ENCODE measurements at places on chromosomes 13 and 19.
A peak's percentile ranks its signal among the peaks of the same experiment; 100 is the strongest.

GRCh38 chr13:114065141-114065925 lies 67.1 kb downstream of the RASA3 start:
- peak; percentile 80 for DNase-seq

GRCh38 chr19:27876976-27877512 lies 1335.9 kb downstream of the UQCRFS1 start:
- DNase-seq: no peak

- DNase-seq: no peak
Measured at GRCh38 chr13:25840261-25840660, 211.6 kb downstream of the SHISA2 start.

DNA sequence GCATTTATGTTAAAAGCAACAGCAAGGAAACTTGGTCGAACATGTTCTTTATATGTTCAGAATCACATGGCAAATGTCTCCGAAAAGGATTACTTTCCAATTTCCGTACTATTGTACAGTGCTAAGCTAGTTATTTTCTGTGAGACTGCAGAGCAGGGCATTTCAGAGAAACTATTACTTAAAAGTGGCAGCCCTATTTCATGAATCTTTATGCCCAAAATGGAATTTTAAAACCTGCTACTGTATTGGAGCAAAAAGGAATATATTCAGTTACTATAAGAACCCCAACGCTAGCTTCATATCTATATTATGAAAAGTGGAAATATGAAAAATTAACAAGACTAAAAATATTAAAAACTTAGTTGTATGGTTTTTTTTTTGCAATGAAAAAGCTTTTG lies 2.2 kb upstream of the KLF5 start:
- DNase-seq: no peak

GRCh38 chr19:52219611-52220010 lies 29.8 kb downstream of the PPP2R1A start:
- DNase-seq: no peak

DNA sequence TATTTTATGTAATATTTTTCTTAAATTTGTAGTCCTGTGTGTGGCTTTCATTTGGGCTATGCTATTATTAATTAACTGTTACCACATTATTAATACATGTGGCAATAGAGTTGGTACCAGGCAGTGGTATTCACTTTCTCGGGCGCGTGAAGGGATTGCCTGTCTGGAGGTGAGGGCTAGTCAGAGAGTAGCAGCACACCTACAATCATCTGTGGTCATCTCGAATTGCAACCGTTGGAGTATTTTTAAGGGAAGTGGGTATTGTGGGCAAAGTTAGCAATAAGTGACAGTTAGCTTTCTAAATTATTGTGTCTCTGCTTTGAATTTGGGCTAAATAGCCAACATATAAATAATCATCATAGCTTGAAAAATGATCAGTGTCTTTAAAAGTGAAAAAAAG lies 20.0 kb upstream of the GPR18 start:
- DNase-seq: no peak

- DNase-seq: no peak
Measured at GRCh38 chr19:29576046-29576606, 30.0 kb upstream of the POP4 start.

- DNase-seq: no peak
Measured at GRCh38 chr13:103275722-103276121, 209.5 kb upstream of the SLC10A2 start.

- no peak for DNase-seq
Measured at GRCh38 chr19:47228937-47229675, 1.9 kb downstream of the BBC3 start.

- DNase-seq: no peak
Measured at GRCh38 chr13:45630791-45631190, 15.3 kb upstream of the ERICH6B start.

DNA sequence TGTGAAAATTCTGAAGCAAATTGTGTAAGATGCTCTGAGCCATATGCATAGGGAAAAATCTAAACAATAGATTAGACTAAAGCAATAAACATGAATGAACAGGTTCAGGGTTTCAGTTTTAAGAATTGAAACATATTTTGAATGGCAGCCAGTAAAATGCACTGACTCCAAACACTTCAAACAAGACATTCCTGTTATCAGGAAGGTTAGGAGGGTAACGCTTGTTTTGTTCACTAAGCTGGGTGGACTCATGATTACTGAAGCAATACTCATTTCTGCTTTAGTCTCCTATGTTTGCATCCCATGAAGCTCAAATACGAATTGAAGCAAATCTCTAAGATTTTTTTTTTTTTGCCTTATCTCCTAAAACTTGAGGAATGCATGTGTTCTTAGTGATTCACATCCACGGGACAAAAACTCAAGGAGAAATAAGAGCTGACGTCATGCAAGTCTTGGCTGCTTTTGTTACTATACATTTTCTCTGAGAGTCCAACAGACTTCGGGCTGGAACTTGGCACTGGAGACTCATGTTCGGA lies 29.1 kb upstream of the IGFL4 start:
- no peak for DNase-seq

DNA sequence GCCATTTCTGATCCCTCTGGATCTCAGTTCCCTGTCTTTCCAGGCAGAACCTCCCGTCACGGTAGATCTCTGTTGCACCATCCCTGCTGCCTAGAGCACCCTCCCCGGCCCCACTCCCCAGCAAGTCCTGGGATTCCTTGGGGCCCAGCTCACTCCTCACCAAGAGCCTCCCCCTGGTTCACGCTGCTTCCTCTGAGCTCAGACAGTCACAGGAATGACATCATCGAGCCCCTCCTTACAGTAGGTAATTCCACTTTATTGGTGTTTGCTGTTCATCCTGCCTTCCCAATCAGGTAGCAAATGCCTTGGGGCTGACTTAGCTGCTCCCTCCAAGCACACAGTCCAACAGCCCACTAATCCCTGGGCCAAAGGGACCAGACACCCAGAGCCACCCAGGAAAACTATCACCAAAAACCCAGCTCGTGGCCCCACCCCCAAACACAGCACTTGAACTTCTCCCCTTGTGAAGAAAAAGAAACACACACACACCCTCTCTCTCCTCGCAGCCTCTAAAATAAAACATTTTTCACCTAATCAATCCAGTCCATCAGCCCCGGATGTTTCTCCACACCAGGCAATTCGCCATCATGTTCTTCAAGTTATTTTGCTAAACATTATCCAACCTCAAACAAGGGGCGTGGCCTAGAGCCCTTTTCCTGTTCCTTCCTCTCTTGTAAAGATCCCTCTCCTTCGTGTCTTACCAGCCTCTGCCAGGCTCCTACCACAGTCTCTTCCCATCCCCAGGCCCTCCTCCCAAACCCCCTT lies 2.5 kb downstream of the NAPA start:
- no peak for DNase-seq

- peak; percentile 23 for DNase-seq
Measured at GRCh38 chr19:52536448-52536800, 9.0 kb downstream of the ZNF808 start.

DNA sequence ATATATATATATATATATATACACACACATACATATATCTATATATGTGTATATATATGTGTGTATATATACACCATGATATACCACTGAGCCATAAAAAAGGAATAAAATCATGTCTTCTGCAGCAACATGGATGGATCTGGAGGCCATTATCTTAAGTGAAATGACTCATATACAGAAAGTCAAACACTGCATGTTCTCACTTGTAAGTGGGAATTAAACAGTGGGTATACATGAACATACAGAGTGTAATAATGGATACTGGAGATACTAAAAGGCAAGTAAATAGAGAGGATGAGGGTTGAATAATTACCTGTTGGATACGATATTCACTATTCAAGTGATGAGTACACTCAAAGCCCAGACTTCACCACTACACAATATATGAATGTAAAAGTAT lies 332.6 kb downstream of the SLITRK1 start:
- no peak for DNase-seq

DNA sequence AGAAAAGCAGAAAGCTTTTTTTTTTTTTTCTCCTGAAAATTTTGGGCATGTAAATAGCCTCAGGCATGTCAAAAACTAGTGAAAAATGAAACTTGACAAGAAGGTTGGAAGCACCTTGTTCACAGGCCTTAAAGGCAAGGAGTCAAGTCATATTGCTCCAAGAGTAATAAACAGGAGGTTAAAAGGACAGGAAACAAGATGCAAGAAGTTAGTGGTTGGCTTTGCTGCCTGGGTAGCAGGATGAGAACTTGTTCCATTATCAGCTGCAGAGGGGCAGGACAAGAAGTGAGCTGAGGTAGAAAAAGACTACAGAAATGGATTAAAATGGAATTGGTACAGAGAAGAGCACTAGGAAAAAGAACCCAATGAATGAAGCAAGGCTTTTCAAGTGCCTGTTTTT lies 242.6 kb downstream of the DCT start:
- no peak for DNase-seq

- no peak for DNase-seq
Measured at GRCh38 chr13:35164324-35164932, 222.4 kb downstream of the NBEA start.

All from activated T-cell treated with anti-CD3 and anti-CD28 coated beads for 48 hours (primary cell).